ENCODE measurements at places on chromosomes 11 and 22.

- DNase-seq = no peak
These were observed 78.6 kb upstream of the SHANK2 start for GRCh38 chr11:71330996-71331395.

GRCh38 chr11:15654451-15654850 is 539.7 kb downstream of the INSC start:
- DNase-seq = no peak

DNA sequence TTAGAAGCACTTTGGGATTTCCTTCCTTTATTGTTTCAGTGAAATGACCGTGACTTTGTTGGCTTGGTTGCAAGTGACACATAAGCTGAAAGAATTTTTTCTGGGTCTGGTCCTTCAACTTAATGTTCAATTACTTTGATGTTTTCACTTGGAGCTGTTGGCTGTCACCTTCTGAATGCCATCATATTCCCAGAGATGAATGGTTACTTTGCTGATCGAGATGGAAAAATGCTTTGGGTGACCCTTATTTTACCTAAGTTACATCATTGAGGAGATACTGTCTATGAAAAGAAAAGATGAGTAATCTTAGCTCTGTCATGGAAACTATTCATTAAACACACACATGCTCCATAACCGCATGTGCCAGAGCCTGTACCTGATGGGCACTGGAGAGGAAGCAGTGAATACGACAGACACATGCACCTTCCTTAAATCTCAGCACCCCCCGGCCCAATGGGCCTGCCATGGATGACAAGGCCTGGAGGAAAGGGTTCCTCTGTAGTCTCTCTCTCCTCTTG is 76.9 kb downstream of the TENM4 start:
- DNase-seq = no peak

DNA sequence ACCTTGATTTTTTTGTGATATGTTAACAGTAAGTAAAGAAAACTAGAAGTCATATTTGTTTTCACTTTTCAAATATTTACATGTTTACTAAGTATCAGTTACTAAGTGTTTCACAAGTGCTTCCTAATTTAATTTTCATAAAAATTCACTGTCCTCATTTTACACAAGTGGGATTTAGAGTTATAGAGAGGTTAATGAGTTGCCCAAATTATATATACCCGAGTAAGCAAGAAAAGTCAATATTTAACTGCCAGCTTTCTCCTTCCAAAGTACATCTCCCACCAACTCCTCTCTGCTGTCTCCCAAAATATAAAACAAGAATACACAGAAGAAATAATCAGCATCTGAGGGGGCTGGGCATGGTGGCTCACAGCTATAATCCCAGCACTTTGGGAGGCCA is 896.7 kb upstream of the ANO3 start:
- no peak for DNase-seq

GRCh38 chr11:69708736-69709401 is 5.0 kb upstream of the FGF19 start:
- DNase-seq = no peak

DNA sequence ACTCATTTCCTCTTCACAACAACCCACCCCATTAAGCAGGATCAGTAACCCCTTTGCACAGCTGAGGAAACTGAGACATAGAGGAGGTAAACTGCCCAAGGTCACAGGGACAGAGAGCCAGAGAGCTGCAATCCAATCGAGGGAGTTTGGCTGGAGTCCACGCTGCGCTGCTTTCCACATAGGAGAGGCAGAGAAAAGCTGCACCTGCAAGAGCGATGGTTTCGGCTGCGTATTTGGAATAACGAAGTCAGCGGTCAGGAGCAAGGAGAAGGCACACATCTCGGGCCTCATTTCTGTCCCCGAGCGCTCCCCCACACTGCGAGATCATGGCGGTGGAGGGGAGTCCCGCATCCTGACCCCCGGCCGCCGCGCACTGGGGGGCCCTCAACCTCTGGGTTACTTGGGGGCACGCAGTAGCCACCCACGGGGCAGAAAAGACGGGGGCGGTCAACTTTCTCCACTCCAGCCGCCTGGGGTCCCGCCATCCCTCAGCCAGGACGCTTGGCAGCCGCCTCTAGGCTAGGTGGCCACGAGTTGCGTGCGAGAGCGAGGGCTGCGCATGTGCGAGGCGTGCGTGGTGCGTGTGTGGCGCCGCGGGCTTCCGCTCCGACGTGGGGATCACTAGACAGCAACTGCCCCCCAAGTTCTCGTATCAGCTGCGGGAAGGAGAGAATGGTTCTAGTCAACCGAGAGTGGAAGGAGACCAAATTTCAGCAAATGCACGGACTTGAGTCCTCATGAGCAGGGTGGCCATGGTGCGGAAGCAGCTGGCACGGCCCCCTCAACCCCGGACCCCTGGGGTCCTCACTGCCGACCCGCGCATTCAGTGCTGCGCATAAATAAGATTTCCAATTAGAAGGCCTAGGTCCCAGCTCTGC is 42.3 kb upstream of the CLDN5 start:
- DNase-seq = no peak

- no peak for DNase-seq
These were observed 112.6 kb downstream of the NXPE2 start for GRCh38 chr11:114790910-114791309.

DNA sequence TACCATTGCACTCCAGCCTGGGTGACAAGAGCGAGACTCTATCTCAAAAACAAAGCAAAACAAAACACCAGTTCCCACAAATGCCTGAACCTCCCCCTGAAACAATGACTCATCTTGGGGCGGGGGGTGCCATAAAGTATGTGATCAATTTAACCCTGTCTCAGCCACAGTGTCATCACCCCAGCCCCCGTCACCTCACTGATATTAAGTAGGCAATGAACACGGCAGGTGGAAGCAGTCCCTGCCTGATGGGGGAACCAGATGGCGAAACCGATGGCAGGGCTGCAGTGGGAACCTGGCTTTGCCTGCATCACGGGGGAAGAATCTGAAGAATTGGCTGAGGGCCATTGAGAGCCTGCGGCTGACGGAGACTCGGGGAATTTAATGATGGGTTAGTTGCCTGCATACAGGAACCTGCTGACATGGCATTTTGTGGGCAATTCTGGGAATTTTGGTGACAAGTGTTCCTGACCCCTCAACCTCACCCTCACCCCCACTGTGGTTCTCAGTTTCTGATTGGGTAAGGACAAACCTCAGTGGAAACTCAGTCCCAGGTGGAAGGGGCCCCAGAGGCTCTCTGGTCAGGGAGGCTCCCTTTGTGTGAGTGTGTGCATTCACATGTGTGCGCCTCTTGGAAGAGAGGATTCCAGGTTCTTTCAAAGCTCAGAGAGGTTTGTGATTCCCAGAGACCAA is 39.1 kb upstream of the SHISAL1 start:
- DNase-seq = no peak

- no peak for DNase-seq
These were observed 136.4 kb downstream of the RBFOX2 start for GRCh38 chr22:35892192-35892591.

DNA sequence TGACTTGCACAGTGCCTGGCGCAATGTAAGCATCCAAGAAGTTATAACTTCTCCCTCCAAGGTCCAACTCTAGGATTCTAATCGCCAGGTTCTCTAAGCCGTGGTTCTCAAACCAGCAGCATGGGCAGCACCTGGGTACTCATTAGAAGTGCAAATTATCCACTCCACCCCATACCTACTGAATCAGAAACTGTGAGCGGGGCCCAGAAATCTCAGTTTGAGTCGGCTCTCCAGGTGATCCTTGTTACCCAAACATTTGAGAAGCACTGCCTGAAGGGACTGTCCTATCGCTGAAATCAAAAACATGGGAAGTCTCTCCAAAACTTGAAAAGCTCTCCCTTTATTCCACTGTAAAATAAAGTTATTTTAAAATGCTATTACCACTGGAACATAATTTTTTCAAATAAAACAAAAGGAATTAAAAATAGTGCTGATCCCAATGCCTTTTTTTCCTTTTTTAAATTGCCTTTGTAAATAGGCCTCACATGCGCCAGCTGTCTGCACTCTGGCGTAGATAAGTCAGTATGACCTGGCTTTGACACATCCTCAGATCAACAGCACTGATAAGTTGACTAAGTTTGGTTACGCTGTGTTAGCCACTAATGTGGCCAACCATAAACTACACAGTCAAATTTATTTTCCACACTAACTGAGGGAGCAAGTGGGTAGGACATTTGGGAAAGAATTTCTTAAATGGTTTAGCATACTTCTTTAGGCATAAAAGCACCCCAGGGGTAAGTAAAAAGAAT is 8.4 kb upstream of the CTR9 start:
- DNase-seq = no peak

GRCh38 chr22:50209893-50210292 is 9.1 kb downstream of the SELENOO start:
- DNase-seq = peak; percentile 36

GRCh38 chr11:18836417-18836816 is 44.8 kb upstream of the PTPN5 start:
- DNase-seq = no peak

GRCh38 chr22:35540595-35541253 is at the start of gene RASD2:
Gene RASD2 (plus strand): TSS chr22:35540831. CDS start chr22:35546810, 5,979 bp downstream.
- DNase-seq = no peak

GRCh38 chr11:127056338-127056971 is 55.9 kb upstream of the KIRREL3 start:
- DNase-seq = no peak

DNA sequence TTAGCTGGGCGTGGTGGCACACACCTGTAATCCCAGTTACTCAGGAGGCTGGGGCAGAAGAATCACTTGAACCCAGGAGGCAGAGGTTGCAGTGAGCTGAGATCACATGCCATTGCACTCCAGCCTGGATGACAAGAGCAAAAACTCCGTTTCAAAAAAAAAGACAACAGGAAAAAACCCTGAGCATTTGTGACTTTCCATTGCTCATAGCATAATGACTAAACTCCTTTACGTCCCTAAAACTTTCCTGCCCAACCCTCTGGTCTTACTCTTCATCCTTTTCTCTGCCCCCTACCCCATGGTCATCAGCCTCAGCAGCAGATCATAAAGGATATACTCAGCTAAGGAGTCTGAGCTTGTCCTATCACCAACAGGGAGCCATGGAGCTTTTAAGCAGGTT is 6.8 kb upstream of the LDLRAD3 start:
- no peak for DNase-seq

- no peak for DNase-seq
These were observed 754.0 kb upstream of the FAT3 start for GRCh38 chr11:91470656-91471055.

- DNase-seq = no peak
These were observed 144.1 kb downstream of the CTTN start for GRCh38 chr11:70542406-70542805.

- DNase-seq = no peak
These were observed 8.9 kb downstream of the RIBC2 start for GRCh38 chr22:45422237-45422983.

GRCh38 chr11:2579315-2580060 is 120.3 kb downstream of the KCNQ1OT1 start:
- DNase-seq = no peak

DNA sequence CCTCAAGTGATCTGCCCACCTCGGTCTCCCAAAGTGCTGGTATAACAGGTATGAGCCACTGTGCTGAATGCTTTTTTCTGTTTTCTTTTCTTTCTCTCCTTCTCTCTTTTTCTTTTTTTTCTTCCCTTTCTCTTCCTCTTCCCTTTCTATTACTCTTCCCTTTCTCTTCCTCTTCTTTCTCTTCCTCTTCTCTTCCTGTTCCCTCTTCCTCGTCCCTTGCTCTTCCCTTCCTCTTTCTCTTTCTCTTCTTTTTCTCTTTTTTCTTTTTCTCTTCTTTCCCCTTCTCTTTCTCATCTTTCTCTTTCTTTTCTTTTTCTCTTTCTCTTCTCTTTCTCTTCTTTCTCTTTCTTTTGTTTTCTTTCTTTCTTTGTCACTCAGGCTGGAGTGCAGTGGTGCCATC is 1.2 kb downstream of the OOSP1 start:
- no peak for DNase-seq

DNA sequence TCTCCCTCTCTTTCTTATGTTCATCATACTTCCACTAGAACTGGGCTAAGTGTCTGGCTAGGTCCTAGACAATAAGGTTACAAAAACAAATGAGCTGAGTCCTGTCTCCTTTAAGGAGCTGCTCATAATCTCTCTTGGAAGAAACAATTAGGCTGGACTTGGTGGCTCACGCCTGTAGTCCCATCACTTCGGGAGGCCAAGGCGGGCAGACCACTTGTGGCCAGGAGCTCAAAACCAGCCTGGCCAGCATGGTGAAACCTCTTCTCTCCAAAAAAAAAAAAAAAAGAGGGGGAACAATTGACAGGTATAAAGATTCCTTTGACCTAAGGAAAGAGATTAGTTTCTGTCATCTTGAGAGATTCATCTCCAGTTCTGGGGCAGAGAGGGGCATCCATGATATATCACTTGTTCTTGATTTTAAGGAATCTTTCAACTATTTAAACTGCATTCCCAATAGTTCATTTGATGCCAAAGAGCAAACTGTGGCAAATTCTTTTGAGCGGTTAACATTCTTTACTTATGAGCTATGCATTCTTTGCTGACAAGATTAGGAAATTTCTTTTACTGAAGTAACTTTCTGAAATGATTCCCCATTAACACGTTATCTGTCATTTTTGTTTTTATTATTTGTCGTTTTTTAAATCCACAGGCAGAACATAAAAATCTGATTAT is 125.5 kb downstream of the C11orf87 start:
- DNase-seq = no peak
